ENCODE measurements at places on chromosomes 5 and 9. TPM values are rescaled to one million over a fixed set of nuclear protein-coding genes. Genes with fewer than 3 reads are reported as not detected.

Gene PCSK1
- 1.8 TPM for total RNA-seq

Gene NTNG2
- 12.0 TPM for total RNA-seq

DNA sequence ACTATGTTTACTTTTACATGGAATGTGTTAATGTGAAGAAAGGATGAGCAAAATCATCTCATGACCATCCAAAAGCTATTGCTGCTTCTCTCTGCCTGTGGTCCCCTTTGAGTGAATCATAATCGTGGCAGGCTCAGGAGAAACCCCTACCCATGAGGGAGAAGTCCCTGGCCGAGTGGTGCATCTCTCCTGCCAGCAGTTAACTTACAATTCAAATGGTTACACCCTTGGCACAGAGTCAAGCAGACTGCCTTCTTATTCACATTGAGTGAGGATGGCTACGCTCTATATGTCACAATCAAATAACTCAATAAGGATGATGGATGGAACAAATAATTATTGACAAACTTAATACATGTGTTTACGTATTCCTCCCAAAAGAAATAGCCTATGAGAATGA lies 179.1 kb downstream of the FGF1 start:
- no peaks in the 10 kb centered on the region for H3K36me3 ChIP-seq
- no peak for DNase-seq
- no peaks in the 10 kb centered on the region for H3K27me3 ChIP-seq
- no peak overlapping the region for H3K27ac ChIP-seq

Gene SEMA5A
- total RNA-seq = 2.1 TPM

DNA sequence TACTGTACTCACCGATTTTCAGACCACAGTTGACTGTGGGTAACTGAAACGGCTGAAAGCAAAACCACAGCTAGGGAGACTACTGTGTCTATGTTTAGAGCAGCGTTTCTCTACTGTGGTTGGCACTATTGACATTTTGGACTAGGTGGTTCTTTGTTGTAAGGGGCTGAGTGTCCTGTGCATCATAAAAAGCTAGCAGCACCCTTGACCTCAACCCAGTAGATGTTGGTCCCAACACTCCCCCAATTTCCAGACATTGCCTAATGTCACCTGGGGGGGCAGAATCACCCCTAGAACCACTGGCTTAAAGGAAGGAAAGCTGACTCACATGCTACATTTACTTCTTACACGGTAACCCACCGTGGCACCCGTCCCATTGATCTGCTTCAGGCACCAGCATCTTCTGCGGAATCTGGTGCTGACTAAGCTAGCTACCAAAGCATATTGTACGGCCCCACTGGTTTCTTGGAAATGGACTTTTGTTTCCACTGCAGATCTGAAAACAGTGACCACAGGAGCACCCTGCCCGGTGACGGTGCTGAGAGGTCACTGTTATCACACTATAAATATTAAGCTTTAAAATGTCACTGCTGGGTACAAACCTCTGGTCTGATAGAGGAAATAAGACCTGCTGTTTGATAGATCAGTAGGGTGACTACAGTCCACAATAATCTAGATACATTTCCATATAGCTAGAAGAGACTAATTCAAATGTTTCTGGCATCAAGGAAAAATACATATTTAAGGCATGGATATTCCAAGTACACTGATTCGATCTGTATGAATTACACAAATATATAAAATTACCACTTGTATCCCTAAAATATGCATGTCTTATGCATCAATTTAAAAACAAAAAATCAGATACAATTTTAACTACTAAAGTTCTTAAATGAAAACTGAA lies 151.4 kb downstream of the HSD17B3 start:
- no peaks in the 10 kb centered on the region for H3K27me3 ChIP-seq
- peak; percentile 32 for DNase-seq
- H3K36me3 ChIP-seq = no peaks in the 10 kb centered on the region
- peaks cover 18% of the 10 kb centered on the region for H3K4me1 ChIP-seq

DNA sequence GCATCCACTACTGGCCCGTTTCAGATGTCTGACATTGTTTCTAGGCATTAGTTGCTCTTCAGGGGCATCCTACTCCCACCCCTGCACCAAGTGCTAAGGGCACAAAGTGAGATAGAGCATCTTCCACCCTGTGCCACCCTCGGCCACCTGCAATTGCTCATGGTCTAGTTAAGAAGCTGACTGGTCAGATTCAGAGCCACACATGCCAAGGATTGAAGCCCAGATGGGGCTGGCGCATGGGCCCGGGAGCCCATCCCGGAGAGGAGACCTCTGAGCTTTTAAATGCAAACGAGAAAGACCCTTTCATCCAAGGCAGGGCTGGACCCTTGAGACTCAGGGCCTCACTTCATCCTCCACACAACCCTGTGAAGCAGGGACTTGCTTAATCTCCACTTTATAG lies 28.5 kb downstream of the HRH2 start:
- no peaks in the 10 kb centered on the region for H3K36me3 ChIP-seq
- H3K27ac ChIP-seq = no peak overlapping the region

DNA sequence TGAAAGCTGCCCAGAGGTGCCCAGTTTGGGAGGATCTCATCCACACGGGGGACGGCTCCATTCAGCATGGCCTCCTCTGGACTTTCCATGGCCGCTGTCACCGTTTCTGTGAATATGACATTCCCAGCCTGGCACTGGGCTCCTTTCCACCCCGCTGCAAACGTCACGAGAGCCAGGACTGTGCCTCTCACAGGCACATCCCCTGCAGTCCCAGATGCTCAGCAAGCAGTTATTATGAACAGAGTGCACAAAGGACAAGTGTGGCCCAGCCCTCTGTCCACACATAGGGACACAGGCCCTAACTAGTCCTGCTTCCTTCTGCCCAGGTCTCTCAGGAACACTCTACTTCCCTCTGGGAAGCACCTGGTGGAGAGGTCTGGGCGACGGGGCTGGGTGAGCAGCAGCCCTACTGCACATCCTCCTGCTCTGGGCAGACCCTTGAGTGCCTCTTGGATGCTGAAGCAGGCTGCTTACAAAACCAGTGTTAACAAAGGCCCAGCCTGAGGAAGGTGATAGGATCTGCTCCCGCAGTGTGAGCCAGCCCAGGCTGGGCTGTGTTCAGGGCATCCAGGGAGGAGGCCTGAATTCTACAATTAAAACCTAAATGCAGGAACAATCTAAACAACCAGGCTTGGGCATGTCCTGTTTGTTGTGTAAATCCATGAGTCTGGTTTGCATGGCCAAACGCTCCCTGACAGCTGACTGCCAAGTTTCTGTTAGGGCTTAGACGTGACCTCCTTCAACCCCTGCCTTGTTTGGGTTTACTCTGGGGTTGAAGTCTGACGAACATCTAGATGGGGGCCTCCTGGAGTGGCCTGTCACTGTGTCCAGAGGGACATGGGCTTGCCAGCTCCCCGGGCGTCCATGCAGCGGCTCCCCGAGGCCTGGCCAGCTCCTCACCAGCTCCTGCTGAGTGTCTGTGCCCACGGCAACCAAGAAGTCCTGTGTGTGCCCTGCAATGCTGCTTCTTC lies 269.8 kb downstream of the GADD45G start:
- no peaks in the 10 kb centered on the region for H3K27me3 ChIP-seq
- H3K36me3 ChIP-seq = no peaks in the 10 kb centered on the region
- no peaks in the 10 kb centered on the region for H3K4me1 ChIP-seq
- peak overlapping the region; percentile 71 for H3K27ac ChIP-seq
- peak; percentile 72 for DNase-seq
- H3K4me3 ChIP-seq = no peak overlapping the region

- no peak overlapping the region for H3K4me3 ChIP-seq
- peaks cover 4% of the 10 kb centered on the region for H3K27me3 ChIP-seq
- peaks cover 17% of the 10 kb centered on the region for H3K4me1 ChIP-seq
These were observed 23.2 kb downstream of the CNTFR start for GRCh38 chr9:34566322-34566721.

Data from sigmoid colon (tissue), 7 donors.